Muscle of arm (tissue), 14 donors: ENCODE measurements at places on chromosomes 3 and 15. TPM values are rescaled to one million over a fixed set of nuclear protein-coding genes. Genes with fewer than 3 reads are reported as not detected.

IQCF5 gene
- not detected for polyA plus RNA-seq

DNA sequence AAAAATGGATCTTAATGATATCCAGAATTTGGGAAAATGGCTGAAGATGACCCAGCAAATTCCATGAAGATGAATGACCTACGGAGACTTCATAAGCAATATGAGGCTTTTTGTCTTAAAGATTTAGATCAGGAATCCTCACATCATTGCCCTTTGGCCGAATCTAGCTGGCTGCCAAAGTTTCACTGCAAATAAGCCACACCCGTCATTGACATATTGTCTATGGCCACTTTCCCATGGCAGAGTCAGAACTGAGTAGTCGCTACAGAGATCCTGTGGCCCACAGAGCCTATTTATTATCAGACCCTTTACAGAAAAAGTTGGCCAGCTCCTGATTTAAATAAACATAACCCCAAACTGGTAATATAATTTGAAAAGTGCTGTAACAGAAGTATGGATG is 307.4 kb upstream of the RARB start:
- DNase-seq = no peak

MUC13 gene
- polyA plus RNA-seq = not detected

SST gene
- not detected for polyA plus RNA-seq

NR2F2 gene
- 50.4 TPM for polyA plus RNA-seq

NTRK3 gene
- 2.6 TPM for polyA plus RNA-seq

ANKRD63 gene
- polyA plus RNA-seq = not detected

- DNase-seq = peak; percentile 36
These were observed 38.3 kb upstream of the IGSF10 start for GRCh38 chr3:151499168-151499567.

GP9 gene
- not detected for polyA plus RNA-seq

GRCh38 chr3:122609798-122610559 is 32.5 kb downstream of the PARP15 start:
- no peak for DNase-seq

DNA sequence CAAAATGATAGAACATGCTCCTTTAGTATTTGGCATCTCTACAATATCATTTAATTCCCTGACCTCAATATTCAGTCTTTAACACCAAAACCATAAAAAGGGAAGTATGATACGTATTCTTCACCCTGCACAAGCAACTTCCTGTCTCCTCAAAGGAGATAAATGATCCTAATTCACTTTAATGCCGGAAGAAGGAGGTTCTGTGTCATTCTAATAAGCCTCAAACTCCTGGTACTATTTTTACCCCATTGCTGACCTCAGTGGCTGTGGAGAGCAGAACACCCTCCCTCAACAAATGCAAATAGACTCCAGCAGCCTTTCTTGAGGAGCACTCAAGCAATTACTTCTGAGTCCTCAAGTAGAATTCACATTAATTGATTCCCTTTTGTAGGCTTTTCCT is 173.3 kb downstream of the TMEM108 start:
- no peak for DNase-seq

GRCh38 chr15:76776480-76776879 is 128.7 kb downstream of the SCAPER start:
- no peak for DNase-seq

- no peak for DNase-seq
These were observed 9.0 kb downstream of the ACKR4 start for GRCh38 chr3:132606085-132606484.

HEXA gene
- 65.5 TPM for polyA plus RNA-seq

DNA sequence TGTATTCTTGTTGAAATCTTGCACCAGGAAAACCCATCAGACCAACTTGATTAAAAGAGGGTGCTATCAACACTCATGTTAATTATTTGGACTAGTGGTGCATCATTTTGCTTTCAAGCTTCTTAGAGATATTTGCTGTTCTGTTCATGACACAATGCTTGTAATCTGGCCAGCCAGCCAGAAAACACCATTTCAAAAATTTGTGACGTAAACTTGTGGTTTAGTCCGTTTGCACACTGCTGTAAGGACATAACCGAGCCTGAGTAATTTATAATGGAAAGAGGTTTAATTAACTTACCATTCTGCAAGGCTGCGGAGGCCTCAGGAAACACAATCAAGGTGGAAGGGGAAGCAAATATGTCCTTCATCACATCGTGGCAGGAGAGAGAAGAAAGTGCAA is 374.3 kb upstream of the TGFBR2 start:
- DNase-seq = no peak

NECTIN3 gene
- polyA plus RNA-seq = 24.6 TPM

- no peak for DNase-seq
These were observed 31.3 kb downstream of the NOX5 start for GRCh38 chr15:69045802-69046201.

DNA sequence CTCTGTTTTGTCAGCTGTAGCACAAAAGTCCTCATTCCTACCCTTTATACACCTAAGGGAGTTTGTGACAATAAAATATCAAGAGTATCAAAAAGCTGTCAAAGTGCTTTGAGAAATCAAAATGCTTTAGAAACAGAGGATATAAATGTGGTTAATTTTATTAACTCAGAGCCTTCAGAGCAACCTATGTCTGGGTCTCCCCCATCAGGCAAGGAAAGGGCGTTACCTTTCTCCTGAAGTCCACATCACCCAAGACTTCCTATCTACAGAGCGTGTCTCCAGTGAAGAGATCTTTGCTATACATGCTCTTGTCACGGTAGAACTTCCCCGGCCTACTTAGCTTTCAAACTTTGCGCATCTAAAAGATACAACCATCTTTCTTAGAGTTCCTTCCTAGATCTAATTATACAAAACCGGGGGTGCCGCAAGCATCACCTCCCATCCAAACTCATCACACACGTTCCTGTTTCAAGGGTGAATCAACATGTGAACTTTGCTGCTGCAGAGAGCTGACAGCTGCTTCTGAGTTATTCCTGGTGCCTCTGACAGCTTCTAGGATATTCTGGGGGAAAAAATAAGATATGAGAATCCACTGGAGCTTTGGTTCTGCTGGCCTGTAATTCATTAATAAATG is 93.0 kb downstream of the RARB start:
- DNase-seq = no peak

- no peak for DNase-seq
These were observed 286.9 kb downstream of the EPHB1 start for GRCh38 chr3:135081856-135082434.

FOXB1 gene
- polyA plus RNA-seq = not detected

DNA sequence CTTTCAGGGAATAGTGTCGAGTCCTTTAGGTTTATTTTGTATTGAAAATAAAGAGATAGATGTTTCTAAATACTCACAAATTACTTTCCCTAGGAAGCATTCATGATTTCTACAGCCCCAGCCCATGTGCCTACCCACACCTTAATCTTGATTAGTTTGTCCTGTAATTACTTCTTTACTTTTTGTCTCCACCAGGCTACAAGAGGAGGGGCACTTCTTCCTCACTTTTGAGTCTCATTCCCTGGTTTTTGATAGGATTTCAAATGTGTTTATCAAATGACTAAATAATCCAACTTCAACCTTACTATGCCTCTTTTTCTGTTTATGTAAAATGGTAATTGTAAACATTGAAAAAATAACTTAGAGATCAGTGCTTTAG is 1.8 kb downstream of the PXK start:
- no peak for DNase-seq

SENP8 gene
- not detected for polyA plus RNA-seq

GRCh38 chr15:63308947-63309346 is 31.5 kb downstream of the APH1B start:
- DNase-seq = no peak

CIB2 gene
- 12.2 TPM for polyA plus RNA-seq

GRCh38 chr3:37241880-37242279 is 67.5 kb upstream of the LRRFIP2 start:
- DNase-seq = peak; percentile 2

- no peak for DNase-seq
These were observed 90.6 kb downstream of the FGF12 start for GRCh38 chr3:192636517-192637444.

- DNase-seq = no peak
These were observed 126.4 kb upstream of the FAM3D start for GRCh38 chr3:58792921-58793451.

DNA sequence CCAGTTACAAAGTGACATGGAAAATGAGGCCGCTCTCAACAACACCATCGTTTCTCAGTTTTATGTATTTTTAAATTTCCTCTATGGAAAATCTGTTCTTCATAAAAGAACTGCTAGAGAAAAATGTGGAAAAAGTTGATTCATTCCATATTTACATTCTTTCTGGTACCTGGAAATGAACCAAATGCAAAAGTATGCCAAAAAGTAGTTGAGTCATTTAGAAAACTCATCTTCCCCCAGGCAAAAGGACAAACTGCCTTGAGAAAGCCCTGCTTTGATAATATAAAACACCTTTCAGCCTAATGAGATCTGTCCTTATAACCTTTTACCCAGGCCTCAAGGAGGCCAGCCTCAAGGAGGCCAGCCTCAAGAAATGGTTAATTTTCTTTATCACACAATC is 283.0 kb upstream of the VEPH1 start:
- DNase-seq = peak; percentile 91

- DNase-seq = no peak
These were observed 94.7 kb downstream of the DLG1 start for GRCh38 chr3:197203714-197204146.
